Fibroblast of the conjunctiva (primary cell): ENCODE measurements at places on chromosomes 11 and 22.

GRCh38 chr11:88494848-88495247 lies 157.3 kb upstream of the CTSC start:
- DNase-seq = no peak

DNA sequence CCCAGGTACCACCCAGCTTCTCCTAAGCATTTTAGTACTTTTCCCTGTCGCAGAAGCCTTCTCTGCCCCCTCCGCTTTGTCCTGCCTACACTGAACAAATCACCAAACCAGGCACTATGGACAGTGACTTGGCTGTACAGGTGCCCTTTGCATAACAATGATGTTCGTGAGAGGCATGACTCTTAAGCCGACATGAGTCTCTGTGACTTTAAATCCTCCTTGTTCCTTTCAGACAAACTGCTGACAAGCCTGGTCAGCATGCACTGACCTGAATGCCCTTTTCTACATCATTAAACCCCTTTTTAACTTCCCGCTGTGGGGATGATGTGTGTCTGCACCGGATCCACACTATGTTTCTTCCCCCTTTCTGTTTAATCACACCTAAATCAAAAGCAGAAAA lies 16.6 kb downstream of the CAVIN3 start:
- no peak for DNase-seq

DNA sequence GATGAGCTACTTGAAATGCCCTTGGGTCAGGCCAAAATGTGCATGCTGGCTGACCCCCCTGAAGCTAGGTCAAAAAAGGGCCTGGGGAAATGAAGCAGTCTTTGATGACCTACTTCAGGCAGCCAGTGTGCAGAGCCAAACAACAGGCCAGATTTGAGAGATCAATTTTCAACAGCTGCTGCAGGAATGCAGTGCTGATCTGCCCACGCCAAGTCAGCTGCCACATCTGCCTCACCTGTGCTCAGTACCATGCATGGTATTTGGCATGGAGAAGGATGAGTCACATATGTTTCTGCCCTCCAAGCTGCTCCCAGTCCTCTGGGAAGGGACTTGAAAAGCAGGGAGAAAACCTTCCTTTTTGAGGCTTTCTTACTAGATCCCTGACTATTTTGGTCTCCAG lies 35.8 kb downstream of the MTNR1B start:
- DNase-seq = peak; percentile 14

GRCh38 chr11:71294846-71295600 lies 42.6 kb upstream of the SHANK2 start:
- no peak for DNase-seq

DNA sequence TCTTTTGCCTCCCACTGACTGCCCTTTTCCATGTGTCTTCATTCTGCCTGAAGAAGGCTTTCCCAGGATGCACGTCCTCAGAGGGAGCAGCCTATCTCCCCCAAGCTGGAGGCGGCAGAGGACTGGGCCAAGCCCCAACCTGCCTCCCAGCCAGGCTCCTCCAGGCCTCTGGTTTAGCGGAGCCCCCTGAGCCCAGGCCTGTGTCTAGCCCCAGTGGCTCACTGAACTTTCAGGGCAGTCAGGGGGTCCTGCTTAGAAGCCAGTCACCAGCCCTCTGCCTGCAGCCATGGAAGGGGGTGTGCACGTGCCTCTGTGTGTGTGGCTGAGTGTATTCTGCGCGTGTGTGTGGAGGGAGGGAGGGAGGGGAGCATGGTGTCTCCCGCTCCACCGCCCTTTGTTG lies 10.4 kb upstream of the GRK2 start:
- DNase-seq = no peak

GRCh38 chr22:48167238-48167637 lies 1404.8 kb downstream of the TBC1D22A start:
- no peak for DNase-seq

GRCh38 chr22:50269970-50270665 lies at the start of gene MAPK11:
MAPK11 (minus strand) TSS chr22:50270380; CDS start chr22:50270292, 88 bp downstream.
- DNase-seq = no peak

GRCh38 chr22:47325249-47325648 lies 562.8 kb downstream of the TBC1D22A start:
- no peak for DNase-seq

DNA sequence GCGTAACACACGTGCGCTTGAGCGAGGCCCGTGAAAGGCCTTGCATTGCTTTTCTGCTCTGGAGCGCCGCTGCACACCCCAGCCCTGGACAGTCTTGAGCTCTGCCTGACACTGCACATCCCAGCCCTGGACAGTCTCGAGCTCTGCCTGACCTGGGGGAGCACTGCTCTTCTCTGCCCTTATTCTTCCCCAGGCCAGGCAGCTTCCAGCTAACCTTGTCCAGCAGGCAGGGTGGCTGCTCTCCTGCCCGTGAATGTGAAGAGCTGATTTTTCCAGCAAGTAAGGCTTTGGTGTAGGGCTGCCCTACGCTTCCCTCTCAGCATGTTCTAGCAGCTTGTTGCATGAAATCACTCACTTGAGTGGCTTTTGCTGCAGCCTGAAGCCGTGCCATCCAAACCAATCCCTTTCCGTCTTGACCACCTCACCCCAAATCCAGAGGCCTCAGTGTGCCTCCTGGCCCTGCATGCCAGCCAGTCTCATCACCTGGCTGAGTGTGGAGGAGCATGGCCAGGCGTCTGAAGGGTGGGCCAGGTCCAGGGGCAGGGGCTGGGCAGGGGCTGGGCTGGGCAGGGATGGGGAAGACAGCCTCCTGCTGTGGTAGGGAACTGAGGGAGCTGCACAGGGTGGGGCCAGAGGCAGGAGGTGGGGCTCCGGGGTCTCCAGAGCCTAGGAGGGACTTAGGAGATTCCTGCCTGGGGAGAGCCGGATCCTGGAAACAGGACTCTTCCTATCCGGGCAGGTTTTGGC lies 89.5 kb upstream of the B3GAT1 start:
- no peak for DNase-seq

- DNase-seq = no peak
Measured at GRCh38 chr11:119085437-119085847, 761 bp downstream of the HMBS start.

DNA sequence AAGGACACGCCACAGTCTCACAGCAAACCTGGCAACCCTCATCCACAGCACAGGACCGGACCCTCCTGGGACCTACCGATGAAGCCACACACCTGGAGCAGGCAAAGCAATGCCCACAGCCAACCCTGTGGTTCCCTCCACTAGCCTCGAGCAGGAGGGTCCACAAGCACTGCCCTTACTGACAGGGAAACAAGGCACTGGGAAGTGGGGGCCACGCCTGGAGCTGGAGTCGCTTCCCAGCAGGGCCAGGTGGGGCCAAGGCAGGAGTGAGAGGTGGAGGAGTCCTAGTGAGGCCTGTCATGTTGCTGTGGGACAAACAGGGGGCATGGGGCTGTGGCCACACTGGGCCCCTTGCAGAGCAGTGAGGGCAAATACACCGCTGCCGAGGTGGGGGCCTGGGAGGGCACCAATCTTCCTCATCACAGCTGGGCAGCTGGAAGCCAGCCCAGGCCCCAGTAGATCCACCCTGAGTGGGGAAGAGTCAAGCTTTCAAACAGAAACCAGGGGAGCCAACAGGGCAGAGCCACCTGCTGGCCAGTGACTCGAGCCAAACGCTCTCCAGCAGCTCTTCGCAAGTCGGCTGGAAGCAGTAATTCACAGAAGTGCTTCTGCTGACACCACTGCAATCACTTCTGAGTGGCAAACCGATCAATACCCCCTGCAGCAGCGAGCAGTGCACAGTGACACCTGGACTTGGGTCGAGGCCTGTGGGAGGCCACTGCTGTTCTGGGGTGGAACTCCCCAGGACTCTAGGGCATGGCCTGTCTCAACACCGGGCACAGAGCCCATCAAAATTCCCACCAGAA lies 13.7 kb downstream of the SULT4A1 start:
- no peak for DNase-seq

GRCh38 chr11:18265949-18266348 lies at the start of gene SAA1:
SAA1 (plus strand) TSS chr11:18266264; CDS start chr11:18266888, 624 bp downstream.
- DNase-seq = no peak

DNA sequence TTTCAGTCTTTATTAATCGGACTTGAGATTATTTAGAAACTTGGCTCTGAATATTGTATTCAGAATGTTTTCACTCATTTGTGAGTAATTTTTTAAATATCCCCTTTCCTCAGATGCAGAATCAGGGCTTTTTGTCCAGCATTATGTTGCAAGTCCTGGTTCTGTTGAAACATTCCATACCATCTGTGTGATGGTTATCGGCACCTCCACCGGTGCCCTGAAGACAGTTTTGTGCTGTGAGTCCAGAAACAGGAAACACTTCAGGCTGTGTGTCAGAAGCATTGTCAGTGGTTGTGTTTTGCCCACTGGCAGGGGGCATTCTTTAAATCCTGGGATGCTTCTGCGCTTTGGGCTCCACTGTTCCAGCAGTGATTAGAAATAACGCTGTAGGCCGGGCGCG lies 20.4 kb downstream of the CDPF1 start:
- no peak for DNase-seq

DNA sequence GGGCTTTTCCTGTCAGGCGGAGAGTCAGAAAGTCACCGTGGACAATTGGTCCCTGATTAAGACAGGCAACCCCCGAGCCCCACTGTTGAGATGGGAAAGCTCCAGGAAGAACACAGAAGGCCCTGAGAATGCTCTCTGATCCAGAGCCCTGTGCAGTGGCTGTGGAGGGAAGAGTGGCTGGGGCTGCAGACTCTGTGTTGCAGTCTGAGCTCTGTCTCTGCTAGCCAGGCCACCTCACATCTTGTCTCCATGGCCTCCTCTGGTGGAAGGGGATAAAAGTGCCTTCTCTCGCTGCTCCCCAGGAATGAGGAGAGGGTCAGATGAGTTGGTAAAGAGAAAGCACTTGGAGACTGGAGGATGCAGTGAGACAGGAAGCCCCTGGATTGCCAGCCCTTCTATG lies 141.2 kb downstream of the CEP164 start:
- DNase-seq = no peak

DNA sequence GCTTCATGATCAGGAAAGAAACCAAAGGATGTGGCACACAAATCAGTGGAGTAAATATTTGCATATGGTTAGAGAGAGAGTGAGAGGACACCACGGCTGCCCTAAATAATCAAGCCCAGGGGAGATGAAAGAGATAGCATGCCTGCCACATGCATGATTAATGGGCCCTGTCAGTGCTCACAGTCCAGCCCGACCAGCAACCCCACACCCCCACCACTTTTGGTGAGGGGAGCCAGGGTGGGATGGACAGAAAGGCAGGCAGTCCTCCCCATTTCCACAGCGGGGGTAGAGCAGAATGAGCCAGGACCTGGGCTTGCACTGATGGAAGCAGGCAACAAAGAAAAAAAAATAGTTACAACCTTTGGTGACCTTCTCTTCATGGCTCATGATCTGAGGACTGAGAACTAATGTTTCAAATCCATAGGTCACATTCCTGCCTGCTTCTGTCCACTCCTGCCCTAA lies 545.0 kb downstream of the ETS1 start:
- DNase-seq = no peak

DNA sequence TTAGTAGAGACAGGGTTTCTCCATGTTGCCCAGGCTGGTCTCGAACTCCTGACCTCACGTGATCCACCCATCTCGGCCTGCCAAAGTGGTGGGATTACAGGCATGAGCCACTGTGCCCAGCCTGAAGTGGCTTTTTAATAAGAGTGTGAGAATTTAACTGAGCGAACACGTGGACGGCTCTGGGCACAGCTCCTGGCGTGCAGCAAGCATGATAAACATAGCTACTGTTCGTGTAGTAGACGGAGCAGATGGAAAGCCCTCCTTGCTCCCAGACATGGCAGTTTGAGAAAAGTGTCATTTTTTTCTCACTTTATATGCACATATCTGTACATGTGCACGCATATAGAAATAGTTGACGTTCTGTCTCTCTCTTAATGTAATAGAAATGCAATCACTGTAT lies 7.0 kb downstream of the EMID1 start:
- DNase-seq = no peak

DNA sequence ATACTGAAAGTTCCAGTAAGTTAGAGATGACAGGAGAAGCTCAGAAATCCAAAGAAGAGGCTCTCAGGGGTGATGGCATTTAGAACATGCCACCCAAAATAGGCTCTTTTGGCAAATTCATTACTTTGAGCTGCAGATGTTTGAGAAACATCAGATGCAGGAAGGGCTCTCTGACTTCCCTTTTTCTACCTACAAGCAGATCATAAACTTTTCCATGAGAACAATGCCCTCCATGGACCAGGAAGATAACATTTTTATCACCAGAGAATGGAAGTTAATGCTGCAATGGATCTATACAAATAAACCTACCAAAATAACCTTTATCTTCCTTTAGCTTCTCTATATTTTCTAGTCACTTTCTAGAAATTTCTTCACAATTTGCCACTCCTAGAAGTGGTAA lies 32.7 kb upstream of the FAR1 start:
- DNase-seq = no peak

- DNase-seq = no peak
Measured at GRCh38 chr11:35021589-35021988, 105.2 kb downstream of the PDHX start.

DNA sequence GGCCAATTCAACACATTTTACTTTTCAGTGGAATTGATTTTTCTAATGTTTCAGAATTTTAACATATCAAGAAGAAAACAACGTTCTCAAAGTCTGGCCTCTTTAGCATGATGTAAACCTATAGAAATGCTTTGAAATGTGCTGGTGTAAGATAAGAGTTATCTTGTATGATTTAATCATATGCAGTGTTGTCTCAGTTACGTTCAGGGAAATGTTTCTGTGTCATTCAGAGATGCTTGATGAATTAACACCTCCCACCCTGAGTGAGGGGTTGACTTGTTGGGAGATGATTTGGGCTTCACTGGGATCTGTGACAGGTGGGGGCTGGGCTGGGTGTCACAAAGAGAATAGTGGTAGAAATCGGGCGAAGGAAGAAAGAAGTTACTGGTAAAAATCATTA lies 15.7 kb upstream of the MYO18B start:
- DNase-seq = no peak

- DNase-seq = no peak
Measured at GRCh38 chr11:77660947-77661346, 23.4 kb upstream of the CLNS1A start.

GRCh38 chr11:56706486-56706885 lies 7.6 kb downstream of the OR9G1 start:
- no peak for DNase-seq

- DNase-seq = no peak
Measured at GRCh38 chr11:103798446-103798845, 238.0 kb upstream of the DDI1 start.

DNA sequence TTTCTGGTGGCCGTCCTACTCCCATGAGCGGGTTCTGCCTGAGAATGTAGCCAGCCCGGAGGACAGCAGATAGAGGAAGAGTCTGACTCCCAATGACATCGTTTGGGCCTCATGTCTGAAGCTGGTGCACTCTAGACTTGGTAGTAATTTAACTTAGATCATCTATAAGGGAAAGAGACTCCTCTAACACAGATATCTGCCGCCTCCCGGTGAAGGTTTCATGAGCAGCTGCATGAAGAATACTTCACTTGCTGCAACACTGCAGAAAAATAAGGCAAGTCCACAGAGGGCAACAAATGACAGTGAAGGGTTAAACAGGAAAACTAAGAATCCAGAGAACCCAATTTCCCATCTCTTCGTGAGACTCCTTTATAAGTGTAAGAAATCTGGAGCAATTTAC lies 5.9 kb upstream of the ARL2 start:
- DNase-seq = no peak

GRCh38 chr11:72668629-72669347 lies 5.4 kb downstream of the PDE2A start:
- DNase-seq = no peak

- no peak for DNase-seq
Measured at GRCh38 chr11:104015649-104016415, 20.6 kb upstream of the DDI1 start.

- no peak for DNase-seq
Measured at GRCh38 chr22:46674906-46675305, 54.7 kb downstream of the GRAMD4 start.
